Body of pancreas (tissue), 4 donors: ENCODE measurements at places on chromosomes 4 and X. TPM values are rescaled to one million over a fixed set of nuclear protein-coding genes. Genes with fewer than 3 reads are reported as not detected.

The GABRG1 gene
- not detected for total RNA-seq

DNA sequence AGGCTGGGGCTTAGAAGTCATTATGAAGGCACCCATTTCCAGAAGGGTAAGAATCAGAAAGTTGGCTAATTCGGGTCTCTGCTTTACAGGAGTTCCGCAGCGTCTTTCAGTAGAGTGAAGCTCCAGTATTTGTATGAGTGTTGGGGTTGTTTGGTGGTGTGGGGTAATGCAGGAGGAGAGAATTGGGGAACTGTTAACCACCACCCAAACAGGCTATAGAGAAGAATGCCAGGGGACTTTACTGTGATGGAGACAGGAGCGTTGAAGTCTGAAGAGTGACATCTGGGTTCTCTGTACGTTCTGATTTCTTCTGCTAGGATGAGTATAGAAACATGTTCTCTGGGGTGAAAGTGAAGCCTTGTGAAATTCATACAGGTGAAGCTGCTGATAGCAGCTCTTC is 96.3 kb downstream of the TBL1X start:
- DNase-seq = no peak
- H3K36me3 ChIP-seq = no peaks in the 10 kb centered on the region
- no peak overlapping the region for H3K27ac ChIP-seq
- H3K4me1 ChIP-seq = peaks cover 8% of the 10 kb centered on the region

GRCh38 chr4:158327525-158327924 is 117.2 kb downstream of the TMEM144 start:
- no peaks in the 10 kb centered on the region for H3K27me3 ChIP-seq
- no peak overlapping the region for H3K27ac ChIP-seq
- peak; percentile 85 for DNase-seq
- no peak overlapping the region for H3K4me3 ChIP-seq

DNA sequence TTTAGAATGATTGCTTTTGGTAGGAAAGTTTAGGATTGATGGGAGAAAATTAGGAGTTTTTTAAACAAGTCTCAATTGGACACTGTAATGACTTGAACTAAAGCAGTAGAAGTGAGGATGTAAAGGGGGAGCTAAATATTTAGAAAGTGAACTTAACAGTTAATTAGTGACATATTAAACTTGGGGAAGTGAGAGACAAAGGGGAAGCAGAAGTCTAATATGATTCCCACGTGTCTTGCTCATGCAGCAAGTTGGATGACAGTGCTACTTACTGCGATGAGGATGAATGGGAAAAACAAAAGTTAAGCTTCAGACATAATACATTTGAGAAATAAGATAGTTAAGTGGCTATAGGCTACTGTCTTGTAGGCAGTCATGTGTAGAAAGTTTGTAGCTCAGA is 110.4 kb downstream of the RPA4 start:
- no peaks in the 10 kb centered on the region for H3K27me3 ChIP-seq
- H3K4me1 ChIP-seq = no peaks in the 10 kb centered on the region
- H3K36me3 ChIP-seq = no peaks in the 10 kb centered on the region

The UBE2A gene
- 23.1 TPM for total RNA-seq

DNA sequence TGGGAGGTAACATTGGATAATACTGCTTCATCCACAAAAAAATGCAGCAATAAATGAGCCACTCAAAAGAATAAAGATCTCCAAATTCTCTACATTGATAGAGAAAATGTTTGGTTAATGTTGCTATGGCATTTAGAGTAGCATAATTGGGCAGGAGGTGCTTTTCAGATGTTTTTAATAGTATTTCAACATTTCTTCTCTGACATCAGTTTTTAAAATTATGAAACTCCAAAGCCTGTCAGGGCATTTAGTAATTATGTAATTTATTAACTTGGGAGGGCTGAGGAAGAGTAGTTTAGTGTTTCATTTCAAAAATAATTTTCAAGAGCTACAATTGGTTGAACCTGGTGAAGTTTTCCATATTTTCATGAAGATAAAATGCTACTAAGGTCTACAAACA is 211.3 kb upstream of the INTU start:
- no peak overlapping the region for H3K27ac ChIP-seq
- DNase-seq = no peak
- H3K4me1 ChIP-seq = no peaks in the 10 kb centered on the region
- no peaks in the 10 kb centered on the region for H3K27me3 ChIP-seq

- H3K27me3 ChIP-seq = no peaks in the 10 kb centered on the region
- no peaks in the 10 kb centered on the region for H3K4me1 ChIP-seq
- H3K27ac ChIP-seq = no peak overlapping the region
- no peaks in the 10 kb centered on the region for H3K36me3 ChIP-seq
Observed at GRCh38 chr4:57639561-57640382, 529.6 kb upstream of the IGFBP7 start.

GRCh38 chr4:59553063-59553720 is 1646.9 kb upstream of the ADGRL3 start:
- no peak overlapping the region for H3K27ac ChIP-seq
- no peak overlapping the region for H3K4me3 ChIP-seq
- no peak for DNase-seq
- H3K27me3 ChIP-seq = no peaks in the 10 kb centered on the region

DNA sequence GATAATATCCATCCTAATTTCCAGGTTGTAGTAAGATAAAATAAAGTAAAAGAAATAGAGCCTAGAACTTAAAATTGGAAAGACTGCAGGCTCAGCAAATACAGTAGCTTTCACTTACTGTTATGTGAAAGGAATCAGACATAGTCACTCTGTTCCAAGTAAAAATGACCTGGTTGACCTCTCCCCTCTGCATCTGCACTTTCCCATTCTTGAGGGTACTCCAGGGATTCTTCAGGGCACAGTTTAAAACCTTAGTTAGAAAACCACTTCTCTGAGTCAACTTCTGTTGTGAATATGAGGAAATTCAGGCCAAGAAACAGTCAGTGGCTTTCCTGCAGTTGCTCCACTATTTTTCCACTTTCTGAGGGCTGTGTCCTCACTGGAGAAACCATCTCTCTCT is 42.9 kb downstream of the FRAS1 start:
- H3K4me3 ChIP-seq = no peak overlapping the region
- H3K27me3 ChIP-seq = no peaks in the 10 kb centered on the region
- no peak for DNase-seq
- H3K36me3 ChIP-seq = no peaks in the 10 kb centered on the region
- no peak overlapping the region for H3K27ac ChIP-seq

- no peak for DNase-seq
- H3K27ac ChIP-seq = no peak overlapping the region
- no peaks in the 10 kb centered on the region for H3K27me3 ChIP-seq
- no peaks in the 10 kb centered on the region for H3K4me1 ChIP-seq
- no peaks in the 10 kb centered on the region for H3K36me3 ChIP-seq
Observed at GRCh38 chr4:19402581-19403065, 849.1 kb upstream of the SLIT2 start.

DNA sequence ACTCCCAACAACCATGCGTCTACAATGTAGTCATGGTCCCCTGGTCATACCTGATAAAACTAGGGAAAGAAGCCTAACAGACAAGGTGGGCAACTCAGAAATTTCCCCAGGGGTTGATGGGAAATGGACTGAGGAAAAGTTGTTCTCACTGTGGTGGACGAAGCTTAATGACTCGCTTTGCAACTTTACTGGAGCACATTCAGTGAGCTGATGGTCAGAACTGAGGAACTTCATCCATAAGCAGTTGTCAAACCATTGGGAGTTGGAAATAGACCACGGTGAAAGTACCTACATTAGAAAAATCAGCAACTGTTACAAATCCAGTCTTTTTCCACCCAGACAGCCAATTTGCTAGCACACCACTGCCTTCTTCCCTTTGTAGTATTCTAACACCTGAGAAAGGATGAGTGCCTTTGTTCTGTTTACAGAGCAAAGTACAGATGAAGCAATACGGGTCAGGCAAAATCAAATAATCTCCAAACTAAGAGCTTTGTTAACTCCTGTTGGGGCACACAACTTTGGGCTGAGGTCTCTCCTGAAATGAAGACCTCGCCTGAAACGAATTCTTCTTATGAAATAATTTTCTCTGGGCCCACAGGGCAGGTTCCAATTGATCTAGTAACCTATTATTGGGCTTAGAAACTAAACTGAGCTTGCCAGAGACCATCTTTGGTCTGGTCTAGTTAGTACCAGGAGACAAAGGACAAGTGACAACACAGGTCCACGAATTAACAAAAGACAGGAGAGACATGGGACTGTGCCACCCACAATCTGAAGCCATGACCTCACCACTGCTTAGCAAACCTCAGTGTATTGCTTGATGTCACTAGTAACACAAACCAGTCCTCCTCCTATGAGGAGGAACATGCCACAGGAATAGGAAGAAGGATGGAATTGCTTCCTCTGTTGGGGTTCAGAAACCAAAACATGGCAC is 58.9 kb upstream of the NFKB1 start:
- H3K36me3 ChIP-seq = no peaks in the 10 kb centered on the region
- H3K4me3 ChIP-seq = no peak overlapping the region
- H3K4me1 ChIP-seq = peaks cover 29% of the 10 kb centered on the region
- H3K27me3 ChIP-seq = no peaks in the 10 kb centered on the region

DNA sequence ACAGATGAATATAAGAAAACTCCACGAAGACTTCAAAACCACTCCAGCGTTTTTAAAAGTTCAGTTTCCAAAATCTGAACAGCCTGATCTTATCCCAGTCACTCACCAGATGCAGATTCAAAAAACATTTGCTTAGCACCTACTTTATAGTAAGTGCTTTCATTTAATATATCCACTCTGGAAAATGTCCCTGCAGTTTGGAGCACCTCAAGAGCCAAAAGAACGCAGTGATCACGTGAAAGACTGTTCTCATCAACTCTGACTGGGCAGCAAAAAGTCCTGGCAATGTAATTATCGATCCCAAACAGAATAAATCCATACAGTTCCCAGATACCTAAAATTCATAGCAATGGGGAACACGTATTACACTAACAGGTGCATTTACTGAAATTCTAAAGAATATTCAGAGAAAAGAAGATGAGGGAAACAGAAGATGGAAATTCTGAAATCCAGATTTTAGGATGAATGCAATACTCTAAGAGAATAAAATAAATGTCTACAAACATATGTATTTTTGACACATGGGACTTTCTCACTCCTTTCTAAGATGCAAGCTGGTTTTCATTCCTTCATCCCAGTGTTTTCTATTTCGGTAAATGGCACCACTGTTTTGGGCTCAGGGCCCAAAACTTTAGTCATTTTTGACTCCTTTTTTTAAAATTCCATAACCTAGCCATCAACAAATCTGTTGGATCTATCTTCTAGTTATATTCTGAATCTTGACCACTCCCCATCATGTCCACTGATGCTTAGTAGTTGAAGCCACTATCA is 13.9 kb downstream of the ATP8A1 start:
- peaks cover 4% of the 10 kb centered on the region for H3K4me1 ChIP-seq
- no peak for DNase-seq
- no peak overlapping the region for H3K27ac ChIP-seq
- H3K4me3 ChIP-seq = no peak overlapping the region
- H3K36me3 ChIP-seq = no peaks in the 10 kb centered on the region

GRCh38 chr4:152643153-152644035 is 36.4 kb downstream of the TMEM154 start:
- no peak overlapping the region for H3K4me3 ChIP-seq
- H3K36me3 ChIP-seq = no peaks in the 10 kb centered on the region
- DNase-seq = no peak
- H3K27ac ChIP-seq = no peak overlapping the region
- peaks cover 5% of the 10 kb centered on the region for H3K4me1 ChIP-seq

GRCh38 chr4:86910820-86911684 is 18.8 kb upstream of the C4orf36 start:
- H3K4me3 ChIP-seq = no peak overlapping the region
- H3K4me1 ChIP-seq = peaks cover 5% of the 10 kb centered on the region
- H3K36me3 ChIP-seq = no peaks in the 10 kb centered on the region
- H3K27ac ChIP-seq = no peak overlapping the region
- no peak for DNase-seq

DNA sequence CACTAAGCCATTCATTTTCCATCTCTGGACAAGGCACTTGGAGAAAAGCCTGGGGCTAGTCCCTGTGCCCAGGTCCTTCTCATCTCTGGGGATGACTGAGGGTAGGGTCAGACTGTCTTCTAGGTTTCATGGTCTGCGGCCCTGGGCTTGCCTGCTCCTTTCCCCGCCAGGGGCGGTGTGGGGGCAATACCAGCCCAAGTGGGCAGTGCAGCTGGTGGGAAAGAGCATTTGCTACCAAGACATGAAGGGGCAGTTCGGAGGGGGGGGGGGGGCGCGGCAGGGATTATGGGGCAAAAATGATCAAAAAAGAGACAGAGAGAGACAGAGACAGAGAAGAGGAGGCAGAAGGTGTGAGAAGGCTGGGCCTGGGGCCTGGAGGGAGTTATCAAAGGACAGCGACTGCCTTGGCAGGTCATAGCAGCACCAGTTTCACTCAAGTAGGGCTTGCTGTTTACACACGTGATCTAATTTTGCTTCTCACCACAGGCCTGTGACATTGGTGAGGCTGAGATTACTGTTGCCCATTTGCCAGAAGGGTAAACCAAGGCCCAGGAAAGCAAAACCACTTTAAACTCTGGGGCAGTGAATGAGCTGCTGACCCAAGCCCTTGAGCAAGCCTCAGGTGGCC is 56.1 kb downstream of the PJA1 start:
- no peak overlapping the region for H3K4me3 ChIP-seq
- no peaks in the 10 kb centered on the region for H3K36me3 ChIP-seq
- no peak overlapping the region for H3K27ac ChIP-seq

DNA sequence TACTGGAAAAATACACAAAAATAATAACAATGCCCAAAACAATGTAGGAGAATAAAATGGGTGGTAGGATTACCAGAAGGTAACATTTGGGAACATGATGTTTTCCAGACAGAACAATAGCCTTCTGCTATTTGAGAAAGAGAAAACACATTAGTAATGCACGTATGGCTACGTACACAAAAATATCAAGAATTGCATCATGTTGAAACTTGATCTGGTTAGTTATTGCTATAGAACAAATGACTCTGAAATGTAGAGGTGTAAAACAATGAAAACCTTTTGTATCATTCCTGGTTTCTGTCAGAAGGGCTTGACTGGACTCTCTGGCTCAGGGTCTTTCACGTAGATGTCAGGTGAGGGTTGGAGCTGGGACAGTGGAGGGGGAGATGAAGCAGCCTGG is 1040.0 kb downstream of the FAT4 start:
- no peaks in the 10 kb centered on the region for H3K36me3 ChIP-seq
- no peaks in the 10 kb centered on the region for H3K27me3 ChIP-seq
- DNase-seq = no peak
- H3K27ac ChIP-seq = no peak overlapping the region

DNA sequence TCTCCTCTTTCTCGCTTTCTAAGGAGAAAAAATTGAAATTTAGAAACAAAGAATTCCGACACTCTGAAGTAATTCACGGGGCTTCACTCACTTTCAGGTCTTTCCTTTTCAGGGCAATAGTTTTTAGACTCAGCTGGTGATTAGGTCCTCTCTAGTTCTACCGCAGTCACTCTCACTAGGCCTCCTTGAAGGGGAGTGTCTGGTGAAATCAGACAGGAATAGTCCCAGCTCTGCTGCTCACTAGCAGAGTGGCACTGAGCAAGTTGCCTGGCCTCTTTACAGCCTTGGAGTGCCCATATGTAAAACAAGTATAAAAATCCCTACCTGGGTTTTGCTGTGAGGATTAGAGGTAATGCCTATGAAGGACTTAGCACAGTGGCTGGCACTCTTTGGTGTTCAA is 64.1 kb downstream of the NEUROG2 start:
- H3K4me1 ChIP-seq = no peaks in the 10 kb centered on the region
- no peaks in the 10 kb centered on the region for H3K36me3 ChIP-seq
- H3K4me3 ChIP-seq = no peak overlapping the region
- DNase-seq = no peak
